Activated CD4-positive, alpha-beta T cell treated with anti-CD3 and anti-CD28 coated beads, Interleukin-2, amount 50 U/mL, for 4 hours (primary cell): ENCODE measurements at places on chromosomes 2 and 18.

DNA sequence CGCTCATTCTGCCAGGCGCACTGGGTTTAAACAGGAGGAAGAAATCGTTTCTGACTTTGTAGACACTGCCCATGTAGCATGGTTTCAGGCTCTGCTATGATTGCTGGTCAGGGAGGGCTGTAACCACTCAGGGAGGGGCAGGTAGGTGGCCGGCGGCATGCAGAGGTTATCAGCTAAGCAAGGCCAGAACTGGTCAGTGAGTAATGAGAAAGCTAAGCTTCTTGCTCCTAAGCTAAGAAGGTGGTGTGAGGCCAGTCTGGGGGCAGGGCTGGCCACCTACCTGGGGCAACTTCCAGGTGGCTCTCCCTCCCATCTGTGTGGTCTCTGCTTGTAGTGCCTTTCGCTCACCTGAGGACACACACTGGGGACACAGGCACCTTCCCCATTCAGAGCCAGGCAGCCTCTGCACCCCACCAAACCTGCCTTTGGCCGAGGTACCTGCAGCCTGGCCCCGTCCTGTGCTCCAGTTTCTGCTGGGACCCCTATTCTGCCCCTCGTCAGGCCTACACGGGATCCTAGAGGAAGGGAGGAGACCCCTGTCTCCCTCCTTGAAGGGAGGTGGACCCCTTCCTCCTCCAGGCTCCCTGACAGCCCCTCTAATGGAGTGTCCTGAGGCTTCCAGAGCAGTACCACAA, 195.9 kb downstream of the SEPTIN10 start:
- DNase-seq = no peak

DNA sequence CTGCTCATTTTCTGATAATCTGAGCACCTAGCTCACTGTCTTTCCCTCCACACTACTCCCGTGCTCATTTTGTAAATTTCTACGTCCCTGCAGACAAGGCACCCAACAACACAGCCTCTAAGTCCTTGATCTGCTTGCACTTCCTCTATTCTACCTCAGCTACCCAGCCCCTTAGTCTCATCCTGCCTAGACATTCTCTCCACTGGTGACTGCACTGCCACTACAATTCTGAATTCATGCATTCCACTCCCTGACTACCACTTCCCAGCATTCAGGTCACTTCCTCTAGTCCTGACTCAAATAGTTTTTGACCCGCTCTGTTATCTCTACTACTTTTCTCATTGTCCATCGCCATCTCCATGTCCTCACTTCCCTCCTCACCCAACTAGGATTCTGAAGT, 155.7 kb downstream of the DYM start:
- no peak for DNase-seq

GRCh38 chr2:196808083-196808665, 981 bp downstream of the C2orf66 start:
- no peak for DNase-seq

GRCh38 chr2:105188343-105188742, 53.2 kb upstream of the GPR45 start:
- no peak for DNase-seq

DNA sequence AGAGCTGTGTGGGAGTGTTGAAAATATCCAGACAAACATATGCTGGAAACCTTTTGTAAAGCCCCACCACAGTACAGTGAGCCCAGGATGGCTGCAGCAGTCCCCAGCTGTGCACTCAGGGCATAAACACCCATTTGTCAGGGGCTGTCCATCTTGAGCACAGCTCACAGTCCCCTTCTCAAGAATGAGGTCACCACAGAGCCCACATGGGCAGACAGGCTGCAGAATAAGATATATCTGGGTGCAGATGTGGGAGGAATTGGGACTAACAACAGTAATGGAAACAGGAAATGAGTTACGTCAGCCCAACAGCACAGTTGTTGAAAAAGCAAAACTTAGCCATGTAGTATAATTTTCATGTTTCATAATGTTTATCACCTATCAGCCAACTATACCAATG, 219.6 kb downstream of the ETAA1 start:
- DNase-seq = no peak

- no peak for DNase-seq
Measured at GRCh38 chr2:69955029-69955428, 6.4 kb downstream of the ASPRV1 start.

DNA sequence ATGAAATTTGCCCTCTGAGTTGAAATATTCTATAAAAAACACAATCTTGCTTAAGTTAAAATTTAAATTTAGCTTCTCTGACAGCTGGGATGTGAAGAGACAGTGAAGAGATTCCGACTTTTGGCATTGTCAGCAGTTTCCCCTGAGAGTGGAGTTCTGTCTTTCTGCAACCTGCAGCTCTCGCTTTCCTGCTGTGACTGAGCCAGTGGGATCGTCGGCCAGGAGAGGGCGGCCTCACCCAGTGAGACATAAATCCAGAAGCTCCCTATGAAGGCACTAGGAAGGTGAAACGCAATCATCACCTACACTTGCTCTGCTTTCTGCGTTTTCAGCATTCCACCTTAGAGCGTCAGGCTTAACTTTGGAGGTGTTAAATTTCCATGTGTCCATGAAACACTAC, 75.4 kb upstream of the HNMT start:
- no peak for DNase-seq

DNA sequence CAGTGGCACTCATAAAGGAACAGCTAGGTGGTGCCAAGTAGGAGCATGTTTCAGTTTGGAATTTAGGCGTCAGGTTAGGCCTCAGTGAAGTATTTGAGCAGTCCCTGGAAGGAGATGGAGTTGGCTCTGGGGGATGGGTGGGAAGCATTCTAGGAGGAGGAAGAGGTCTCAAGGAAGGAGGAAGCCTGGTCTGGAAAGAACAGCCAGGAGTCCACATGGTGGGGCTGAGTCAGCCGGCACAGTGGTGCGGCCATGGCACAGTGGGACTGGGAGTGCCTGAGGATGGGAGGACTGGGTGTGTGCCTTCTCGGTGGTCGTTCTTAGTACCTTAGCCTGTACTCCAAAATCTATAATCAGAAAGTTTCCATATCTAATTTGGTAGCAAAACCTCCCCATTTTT, 373.3 kb downstream of the PTPRM start:
- DNase-seq = no peak

GRCh38 chr2:10811517-10811916, 1.1 kb downstream of the PDIA6 start:
- DNase-seq = no peak
